ENCODE measurements at places on chromosomes 1 and 21. TPM values are rescaled to one million over a fixed set of nuclear protein-coding genes. Genes with fewer than 3 reads are reported as not detected.

NKAIN1 gene
- total RNA-seq, result not detected

SVBP gene
- 15.5 TPM for total RNA-seq

TFF2 gene
- not detected for total RNA-seq

GFI1 gene
- 0.35 TPM for total RNA-seq

CEP170 gene
- 100 TPM for total RNA-seq

NUDT17 gene
- 3.4 TPM for total RNA-seq

CFAP107 gene
- not detected for total RNA-seq

CDC14A gene
- 8.6 TPM for total RNA-seq

CD34 gene
- total RNA-seq, result 307 TPM

PSMB2 gene
- 86.3 TPM for total RNA-seq

UQCRHL gene
- total RNA-seq, result 0.76 TPM

VWA5B1 gene
- total RNA-seq, result not detected

TMEM35B gene
- 31.6 TPM for total RNA-seq

PRMT6 gene
- total RNA-seq, result 21.8 TPM

TMEM51 gene
- total RNA-seq, result 46.2 TPM

RALGPS2 gene
- 28.6 TPM for total RNA-seq

TMEM269 gene
- total RNA-seq, result not detected

GJA9 gene
- total RNA-seq, result not detected

NT5C1A gene
- total RNA-seq, result not detected

DPT gene
- not detected for total RNA-seq

MNDA gene
- not detected for total RNA-seq

FAM72B gene
- total RNA-seq, result 1.2 TPM

REG4 gene
- not detected for total RNA-seq

HMCN1 gene
- 9.2 TPM for total RNA-seq

TTLL10 gene
- total RNA-seq, result not detected

CELA2B gene
- total RNA-seq, result not detected

LCE3D gene
- total RNA-seq, result not detected

XCL1 gene
- total RNA-seq, result not detected

All from glomerular endothelial cell (primary cell).